ENCODE measurements at places on chromosomes 11 and 22.

DNA sequence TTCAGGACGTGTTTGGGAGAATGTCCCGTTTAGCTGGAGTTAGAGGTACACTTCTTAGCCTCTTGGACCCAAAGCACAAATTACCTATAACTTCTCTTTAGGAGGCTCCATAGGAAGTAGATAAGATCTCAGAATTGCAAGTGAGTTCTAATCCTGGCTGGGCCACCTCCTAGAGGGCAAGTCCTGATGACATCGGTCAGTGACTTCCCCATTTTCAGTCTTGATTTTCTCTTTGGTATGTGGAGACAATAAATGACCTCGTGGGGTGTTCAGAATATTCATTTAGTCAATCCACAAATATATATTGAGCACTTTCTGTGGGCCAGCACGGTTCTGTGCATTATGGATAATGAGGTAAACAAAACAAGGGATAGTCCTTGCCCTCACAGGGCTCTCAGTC, 208.6 kb downstream of the CWF19L2 start:
- DNase-seq, result no peak

GRCh38 chr11:76371170-76371569, 9.8 kb downstream of the THAP12 start:
- no peak for DNase-seq

DNA sequence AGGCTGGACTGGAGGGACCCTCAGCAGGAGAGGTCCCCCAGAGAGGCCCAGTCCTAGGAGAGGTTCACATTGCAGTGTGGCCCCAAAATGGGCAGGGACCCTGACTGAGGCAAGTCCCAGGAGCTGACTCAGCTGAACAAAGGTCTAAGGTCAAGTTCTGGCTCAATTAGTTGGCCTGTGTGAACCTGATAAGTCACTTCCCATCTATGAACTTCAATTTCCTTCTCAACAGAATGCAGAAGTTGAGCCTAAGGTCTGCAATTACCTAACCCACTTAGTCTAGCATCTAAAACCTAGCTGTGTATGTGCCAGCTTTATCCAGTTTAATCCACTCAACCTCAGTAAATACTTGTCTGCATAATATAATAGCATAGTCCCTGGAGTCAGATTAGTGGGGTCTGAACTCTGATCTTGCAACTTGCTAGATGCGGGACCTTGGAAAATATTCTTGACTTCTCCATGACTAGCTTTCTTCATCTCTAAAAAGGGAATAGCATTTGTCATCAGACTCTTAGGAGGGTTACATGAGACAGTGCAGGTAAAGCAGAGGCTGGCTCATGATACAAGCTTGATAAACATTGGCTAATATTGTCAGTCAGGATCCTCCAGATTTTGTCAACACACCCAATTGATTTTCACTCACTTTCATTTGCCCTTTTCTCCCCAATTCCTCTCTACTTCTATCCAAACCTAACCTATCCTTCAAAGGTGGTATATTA, 465.5 kb downstream of the INSC start:
- DNase-seq, result no peak

DNA sequence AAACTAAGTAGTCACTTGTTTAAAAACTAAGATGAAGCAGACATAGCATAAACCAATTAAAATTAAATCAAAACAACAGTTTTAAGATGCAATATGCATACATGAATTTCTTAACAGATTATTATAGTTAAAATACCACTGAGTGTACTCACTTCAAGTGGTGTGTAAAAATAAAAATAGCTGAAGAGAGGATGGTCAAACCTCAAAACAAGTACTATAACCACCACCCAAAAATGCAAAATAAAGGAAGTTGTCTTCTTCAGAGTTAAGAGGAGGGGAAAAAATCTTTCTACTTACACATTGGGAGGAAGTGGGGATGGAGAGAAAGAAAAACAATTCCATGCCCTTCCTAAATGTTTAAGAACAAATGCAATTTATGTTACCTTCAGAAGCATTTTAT, 31.9 kb downstream of the RRAS2 start:
- DNase-seq, result no peak

DNA sequence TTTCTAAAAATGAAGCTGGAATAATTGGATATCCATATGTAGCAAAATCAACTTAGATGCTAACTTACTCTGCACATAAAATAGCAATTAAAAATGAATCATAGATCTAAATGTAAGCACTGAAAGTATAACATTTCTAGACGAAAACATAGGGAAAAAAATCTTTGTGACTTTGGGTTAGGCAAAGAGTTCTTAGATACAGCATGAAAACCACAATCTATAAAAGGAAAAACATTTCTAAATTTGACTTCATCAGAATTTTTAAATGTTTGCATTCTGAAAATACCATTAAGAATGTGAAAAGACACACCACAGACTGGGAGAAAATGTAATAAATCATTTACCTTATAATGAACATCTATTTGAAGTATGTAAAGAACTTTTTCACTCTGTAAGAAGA, 128.8 kb downstream of the APIP start:
- no peak for DNase-seq

DNA sequence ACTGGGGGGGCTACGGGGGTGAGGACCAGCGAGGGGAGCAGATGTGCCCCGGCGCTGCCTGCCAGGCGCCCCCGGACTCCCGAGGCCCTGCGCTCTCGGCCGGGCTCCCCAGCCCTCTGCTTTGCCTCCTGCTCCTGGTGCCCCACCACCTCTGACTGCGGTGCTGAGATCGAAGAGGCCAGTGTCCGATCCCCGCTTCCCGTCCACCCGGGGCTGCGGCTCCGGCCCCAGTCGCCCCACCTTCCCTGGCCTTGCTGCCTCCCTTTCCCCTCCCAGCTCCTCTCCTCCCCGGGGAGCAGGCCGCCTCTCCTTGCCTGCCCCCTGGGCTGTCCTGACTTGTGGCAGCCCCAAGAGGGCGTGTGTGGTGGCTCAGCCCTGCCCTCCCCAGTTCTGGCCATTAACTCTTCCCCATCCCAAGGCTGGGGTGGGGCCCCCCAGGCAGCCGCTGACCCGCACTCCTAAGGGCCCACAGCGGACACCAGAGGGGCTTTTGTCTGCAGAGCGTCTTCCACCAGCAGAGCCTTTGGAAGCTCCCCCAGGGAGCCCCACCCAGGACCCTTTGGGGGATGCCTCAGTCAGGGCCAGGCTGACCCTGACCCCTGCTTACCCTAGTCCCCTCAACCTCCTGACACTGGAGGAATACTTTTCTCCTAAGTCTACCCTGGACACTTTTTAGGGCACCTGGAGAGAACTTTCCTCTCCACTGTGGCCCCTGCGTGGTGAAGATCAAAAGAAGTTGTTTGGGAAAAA, 16.6 kb downstream of the RTN4RL2 start:
- no peak for DNase-seq

DNA sequence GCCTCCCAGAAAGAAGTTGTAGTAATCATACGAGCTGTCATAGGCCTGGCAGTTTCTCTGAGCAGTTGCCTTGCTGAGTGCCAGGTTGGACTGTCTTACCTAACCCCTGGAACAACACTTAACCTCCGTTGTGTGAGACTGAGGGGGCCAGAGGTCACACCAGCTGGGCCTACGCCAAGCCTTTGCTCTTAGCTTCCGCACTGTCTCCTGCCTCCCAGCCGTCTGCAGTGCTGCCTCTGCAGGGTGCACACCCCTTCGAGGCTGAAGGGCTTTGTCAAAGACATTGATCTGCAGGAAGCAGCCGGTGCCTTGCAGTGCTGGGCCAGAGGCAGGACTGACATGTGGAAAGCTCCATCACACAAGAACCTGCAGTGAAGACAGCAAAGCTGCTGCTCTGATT, 16.7 kb downstream of the TAB1 start:
- no peak for DNase-seq

GRCh38 chr11:29527391-29527936, 489.4 kb downstream of the KCNA4 start:
- no peak for DNase-seq

- DNase-seq, result no peak
These were observed 34.4 kb downstream of the TRMU start for GRCh38 chr22:46369716-46370583.

DNA sequence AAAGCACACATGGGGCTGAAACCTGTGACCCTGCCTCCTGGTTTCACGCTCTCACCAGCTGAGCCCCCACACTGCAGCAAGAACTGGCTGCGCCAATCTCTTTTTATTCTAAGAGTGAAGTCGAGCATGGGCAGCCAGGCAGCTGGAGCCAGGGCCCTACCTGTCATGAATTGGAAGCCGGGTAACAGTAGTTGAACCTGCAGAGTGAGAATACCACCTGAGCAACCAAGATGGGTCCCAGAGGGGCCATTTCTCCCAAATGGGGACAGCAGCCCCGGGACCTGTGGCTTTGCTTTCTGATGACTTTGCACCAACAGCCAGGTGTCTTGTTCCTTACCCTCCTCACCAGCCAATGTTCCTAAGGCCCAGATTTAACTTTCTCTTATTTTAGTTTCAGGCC, 178.9 kb downstream of the GRIK4 start:
- DNase-seq, result no peak

- no peak for DNase-seq
These were observed 985.1 kb downstream of the BRD1 start for GRCh38 chr22:48842583-48842945.

DNA sequence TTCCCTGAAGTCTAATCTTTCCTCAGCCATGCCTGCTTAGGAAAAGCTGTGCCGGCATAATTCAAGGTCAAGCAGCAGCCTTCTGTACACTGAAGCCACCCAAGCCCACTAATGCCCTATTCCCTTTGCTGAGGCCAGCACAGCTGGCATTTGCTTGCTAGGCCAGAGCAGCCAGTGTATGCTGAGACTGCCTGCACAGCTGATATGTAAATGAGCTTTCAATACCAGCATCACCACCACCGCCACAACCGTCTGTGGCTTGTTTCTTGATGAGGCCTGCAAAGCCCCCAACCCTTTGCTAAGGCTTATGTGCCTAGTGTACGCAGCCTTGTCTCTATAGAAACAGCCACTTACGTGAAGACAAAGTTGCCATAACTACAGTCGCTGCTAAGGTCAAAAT, 56.3 kb upstream of the TNRC6B start:
- DNase-seq, result no peak

- no peak for DNase-seq
These were observed 18.6 kb upstream of the SCGB1A1 start for GRCh38 chr11:62400281-62400680.

- peak; percentile 27 for DNase-seq
These were observed 160.0 kb downstream of the NAV2 start for GRCh38 chr11:19872512-19873145.

- no peak for DNase-seq
These were observed 6.4 kb downstream of the NPTXR start for GRCh38 chr22:38837414-38837928.

DNA sequence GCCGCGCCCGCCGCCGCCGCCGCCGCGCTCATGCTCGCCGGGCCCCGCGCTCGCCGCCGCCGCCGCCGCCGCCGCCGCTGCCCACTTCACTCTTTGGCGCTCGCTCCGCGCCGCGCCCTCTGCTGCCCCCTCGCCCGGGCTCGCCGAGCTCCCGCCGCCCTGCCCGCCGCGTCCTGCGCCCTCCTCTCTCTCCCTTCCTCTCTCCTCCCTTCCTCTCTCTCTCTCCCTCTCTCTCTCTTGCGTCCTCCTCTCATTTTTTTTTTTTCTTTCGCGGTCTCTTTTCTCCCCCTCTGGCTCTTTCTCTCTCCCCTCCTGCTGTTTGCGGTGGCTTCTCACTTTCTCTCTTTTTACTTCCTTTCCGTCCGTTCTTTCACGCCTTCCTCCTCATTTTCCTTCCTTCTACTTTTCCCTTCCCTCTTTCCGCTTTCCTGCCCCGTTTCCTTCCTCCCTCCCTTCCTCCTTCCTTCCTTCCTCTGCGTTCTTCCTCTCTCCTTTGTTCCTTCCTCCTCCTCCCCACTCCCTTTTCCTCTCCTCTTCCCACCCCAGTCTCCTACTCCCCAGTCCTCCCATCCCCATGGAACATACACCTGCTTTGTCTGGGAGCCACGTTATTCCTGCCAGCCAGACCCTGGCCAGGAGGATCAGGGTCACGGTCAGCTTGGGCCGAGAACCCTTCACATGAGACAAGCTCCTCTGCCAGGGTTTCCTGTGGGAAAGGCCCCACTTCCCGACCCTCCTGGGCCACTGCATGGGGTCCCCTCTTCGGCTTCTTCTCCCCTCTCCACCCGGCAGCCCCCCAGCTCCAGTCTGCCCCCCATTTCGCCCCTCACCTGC, 19.3 kb upstream of the SHISAL1 start:
- DNase-seq, result no peak

- peak; percentile 33 for DNase-seq
These were observed 12.3 kb downstream of the PAX6 start for GRCh38 chr11:31798554-31799434.

- DNase-seq, result peak; percentile 7
These were observed 26.1 kb upstream of the EED start for GRCh38 chr11:86218125-86219084.

DNA sequence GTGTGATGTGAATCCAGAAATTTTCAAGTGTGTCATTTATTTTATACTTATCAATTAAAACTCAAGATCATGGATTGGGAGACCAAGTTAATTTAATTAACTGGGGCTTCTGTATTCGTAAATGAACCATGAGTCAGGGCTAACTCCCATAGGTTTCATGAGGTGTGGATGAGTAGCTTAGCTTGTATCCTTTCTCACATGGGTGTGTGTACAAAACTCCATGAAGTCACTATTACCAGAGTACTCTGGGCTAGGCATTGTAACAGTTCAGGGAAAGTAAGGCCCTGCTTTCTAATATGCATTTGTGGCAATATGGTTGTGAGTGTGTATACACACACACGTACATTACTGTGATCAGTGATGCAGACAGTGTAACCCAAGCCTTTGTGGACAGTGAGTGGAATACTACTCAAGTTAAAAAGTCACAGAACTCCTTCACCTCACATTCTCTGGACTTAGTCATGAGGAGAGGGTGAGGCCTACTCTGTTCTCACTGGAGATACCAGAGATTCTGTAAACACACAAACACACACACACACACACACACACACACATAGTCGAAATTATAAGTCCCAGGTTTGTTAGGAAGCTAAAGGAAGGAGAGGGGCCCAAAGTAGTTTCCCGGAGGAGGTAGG, 3.5 kb downstream of the CNTF start:
- DNase-seq, result no peak

- DNase-seq, result no peak
These were observed 29.0 kb downstream of the FBLN1 start for GRCh38 chr22:45531441-45532234.

Data from cerebellar nuclear complex (tissue), 1 donor.